ENCODE measurements at places on chromosomes 7 and 10. TPM values are rescaled to one million over a fixed set of nuclear protein-coding genes. Genes with fewer than 3 reads are reported as not detected.

DNA sequence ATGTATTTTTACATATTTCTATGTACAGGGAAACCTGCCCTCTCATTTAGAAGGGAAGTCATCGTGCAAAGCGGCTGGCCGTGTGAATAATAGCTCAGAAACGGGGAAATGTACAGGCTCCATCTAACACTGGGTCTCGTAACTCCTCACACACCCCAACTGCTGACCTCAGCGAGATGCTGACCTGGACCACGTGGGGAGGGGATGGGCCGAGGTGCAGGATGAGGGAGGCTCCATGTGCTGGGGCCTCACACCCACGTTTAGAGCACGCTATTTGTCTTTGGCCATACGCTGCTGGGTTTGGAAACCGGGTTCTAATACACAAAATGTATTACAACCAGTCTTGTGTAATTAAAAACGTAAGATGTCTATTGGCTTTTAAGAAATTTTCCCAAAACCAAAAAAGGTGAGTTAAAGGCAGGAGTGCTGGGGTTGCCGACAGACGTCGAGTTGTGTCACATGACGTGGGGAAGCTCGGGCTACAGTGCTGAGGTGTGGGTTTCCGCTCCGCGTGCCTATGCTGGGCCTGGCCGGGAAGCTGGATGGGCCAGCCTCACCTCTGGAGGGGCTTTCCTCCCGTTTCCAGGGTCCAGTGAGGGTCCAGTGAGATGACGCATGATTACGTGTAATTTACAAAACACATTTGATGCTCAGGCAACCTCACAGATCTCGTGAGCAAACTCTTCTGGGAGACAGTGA, 215.6 kb downstream of the DNAJB6 start:
- no peak for DNase-seq

MYOZ1 gene
- total RNA-seq, result 0.17 TPM

DNA sequence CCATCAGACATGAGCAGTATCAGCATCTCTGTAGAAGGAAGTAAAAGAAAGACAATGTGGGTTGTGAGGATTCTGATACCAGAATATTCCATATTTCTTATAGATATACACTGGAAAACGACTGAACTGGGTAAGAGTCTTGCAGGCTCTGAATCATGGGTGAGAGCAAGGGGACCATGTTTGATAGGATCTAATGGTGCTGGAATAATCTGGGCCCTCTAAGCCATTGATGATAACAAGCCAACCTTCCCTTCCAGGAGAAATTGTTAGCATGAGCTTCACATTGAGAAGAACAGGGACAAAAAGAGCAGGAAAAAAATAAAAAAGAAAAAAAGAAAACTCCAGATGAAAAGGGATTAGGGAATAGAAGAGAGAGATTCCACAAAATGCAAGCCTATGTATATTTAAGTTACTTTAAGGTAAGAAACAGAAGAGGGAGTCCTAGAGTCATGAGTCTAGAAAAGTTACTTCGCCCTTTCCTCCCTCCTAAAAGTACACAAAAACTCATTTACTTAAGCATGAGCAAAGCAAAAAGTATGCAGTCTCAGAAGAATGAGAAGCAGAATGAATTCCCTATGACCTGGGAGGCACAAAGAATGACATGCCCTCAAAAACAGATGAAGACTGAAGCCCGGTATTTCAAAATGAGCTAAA, 181.9 kb downstream of the TMEM26 start:
- DNase-seq, result peak; percentile 100

ANKRD26 gene
- 2.9 TPM for total RNA-seq

DNA sequence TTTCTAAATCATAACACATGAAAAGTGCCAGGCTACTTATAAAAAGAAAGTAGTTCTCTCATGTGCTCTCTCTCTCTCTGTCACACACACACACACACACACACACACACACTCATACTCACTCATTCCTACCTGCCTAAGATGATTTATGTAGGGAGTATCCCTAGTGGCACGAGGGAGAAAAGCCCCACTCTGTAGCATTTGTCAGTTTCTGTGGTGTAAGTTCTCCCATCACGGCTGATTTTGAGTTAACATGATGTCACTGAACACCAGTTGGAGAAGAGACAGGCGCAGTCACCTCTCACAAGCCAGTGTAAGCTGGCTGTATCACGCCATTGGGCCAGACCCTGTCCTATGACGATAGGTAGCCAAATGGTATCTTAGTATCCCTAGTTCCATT, 395.4 kb downstream of the SFMBT2 start:
- no peak for DNase-seq

DNA sequence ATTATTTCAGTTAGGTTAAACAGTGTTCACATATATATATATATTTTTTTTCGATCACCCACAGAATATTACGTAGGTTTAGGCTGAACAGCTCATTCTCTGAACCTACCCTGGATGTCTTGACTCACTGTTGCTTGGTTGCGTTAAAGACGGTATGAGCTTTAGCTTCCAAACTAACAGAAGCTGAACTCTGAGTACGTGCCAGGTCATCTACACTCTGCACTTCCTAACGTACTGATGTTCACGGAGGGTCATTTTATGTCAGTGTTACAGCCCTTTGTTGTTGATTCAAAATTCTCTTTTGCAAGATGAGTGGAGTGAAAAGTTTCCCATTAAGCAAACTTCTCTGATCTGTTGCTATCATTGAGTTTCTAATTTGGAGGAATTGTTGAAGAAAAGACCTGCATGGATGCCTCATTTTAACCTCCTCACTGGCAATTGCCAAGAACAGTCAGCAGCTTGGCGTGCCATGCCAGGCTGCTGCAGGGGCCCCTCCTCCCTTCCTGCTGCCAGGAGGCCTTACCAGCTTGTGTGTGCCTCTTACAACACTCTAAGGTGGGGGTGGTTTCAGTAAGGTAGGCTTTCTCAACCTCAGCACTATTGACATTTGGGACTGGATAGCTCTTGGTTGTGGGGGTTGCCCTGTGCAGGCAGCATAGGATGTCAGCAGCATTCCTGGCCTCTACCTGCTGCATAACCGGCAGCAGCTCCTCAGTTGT, 44.3 kb downstream of the INSYN2A start:
- DNase-seq, result peak; percentile 54

CXCL12 gene
- total RNA-seq, result 0.12 TPM

GRCh38 chr10:12541446-12542067, 192.2 kb downstream of the CAMK1D start:
- no peak for DNase-seq

MYO3A gene
- total RNA-seq, result not detected

NUPR2 gene
- not detected for total RNA-seq

DNA sequence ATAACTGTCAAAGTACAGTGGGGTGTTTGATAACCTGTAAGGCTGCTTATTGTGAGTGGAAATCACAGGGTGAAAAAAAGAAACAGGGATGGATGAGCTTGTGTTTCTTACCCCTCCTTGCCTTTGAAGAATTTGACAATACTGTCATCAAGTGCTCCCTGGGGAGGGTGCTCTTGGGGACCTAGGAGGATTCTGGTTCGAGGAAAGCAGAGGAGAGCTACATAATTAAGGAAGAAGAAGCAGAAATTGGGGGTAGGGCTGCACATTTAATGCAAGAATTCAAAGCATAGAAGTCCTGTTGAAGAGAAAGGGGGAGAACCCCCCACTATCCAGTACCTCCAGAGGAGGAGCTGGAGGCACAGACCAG, 208.1 kb upstream of the PHYHIPL start:
- no peak for DNase-seq

GRCh38 chr7:142598297-142598696, 151.0 kb upstream of the PRSS1 start:
- no peak for DNase-seq

GRCh38 chr10:22849077-22849805, 78.6 kb upstream of the ARMC3 start:
- no peak for DNase-seq

DNA sequence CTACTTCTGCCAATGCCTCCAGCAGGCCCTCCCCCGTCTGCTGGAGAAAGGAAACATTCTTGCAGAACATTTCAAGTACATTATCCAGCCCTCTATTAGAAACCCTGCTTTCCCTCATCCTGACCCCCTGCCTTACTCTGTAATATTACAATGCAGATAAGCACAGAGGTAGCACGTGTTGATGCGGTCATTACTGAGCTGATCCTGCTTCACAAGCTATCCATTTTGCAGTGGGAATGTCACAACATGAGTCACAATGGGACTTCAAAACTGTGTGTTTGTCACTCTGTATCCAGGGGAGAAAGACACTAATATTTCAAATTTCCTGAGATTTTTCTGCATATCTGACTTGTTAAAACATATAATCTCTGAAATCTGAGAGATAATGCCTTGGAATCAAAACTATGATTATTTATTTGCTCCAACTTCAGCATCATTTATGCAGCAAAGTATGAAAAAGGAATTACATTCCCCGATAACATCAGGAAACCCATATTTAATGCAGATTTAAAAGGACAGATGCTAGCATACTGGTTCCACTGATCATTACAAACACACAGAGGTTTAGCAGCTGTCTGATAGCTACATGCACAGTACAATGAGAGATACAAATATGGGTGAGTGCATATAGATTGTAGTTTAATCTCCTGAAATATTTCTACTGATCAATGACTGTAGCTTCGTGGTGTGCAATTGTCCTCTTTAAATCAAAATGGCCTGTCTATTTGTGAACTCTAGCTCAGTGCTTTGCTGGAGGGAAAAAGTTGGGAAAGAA, 239.7 kb downstream of the SORCS3 start:
- no peak for DNase-seq

DNA sequence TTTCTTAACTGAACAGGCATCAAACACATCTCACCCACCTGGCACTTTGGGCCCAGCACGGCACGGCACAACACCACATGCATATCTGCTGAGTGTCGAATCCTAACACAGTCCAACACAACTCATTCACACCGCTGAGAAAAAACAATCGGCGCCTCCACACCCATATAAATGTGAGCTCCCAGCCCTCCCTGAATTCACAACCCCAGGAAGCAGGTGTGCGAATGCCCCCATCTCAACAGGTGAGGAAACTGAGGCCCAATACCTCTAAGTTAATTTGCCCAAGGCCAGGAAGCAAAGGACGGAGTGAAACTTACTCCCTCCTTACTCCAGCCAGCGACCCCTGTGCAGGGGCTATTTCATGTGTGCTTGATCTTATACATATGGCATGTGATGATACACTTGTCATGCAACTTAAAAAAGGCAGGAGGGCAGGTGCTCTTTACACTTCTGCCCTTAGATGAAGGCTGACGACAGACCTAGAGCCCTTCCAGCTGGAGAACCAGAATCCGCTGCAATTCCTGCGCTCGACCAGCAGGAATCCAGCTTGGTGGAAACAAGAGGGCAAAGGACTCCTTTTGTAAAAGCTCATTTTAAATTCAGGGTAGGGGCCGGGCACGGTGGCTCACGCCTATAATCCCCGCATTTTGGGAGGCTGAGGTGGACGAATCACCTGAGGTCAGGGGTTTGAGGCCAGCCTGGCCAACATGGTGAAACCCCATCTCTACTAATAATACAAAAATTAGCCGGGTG, 116.0 kb downstream of the LARP4B start:
- no peak for DNase-seq

ACTR3C gene
- total RNA-seq, result 10.8 TPM

- DNase-seq, result peak; percentile 79
Observed at GRCh38 chr10:77837248-77837924, 89.2 kb downstream of the DLG5 start.

- DNase-seq, result no peak
Observed at GRCh38 chr10:22959950-22960349, 32.1 kb downstream of the ARMC3 start.

GRCh38 chr7:99086532-99086931, 57.4 kb downstream of the SMURF1 start:
- DNase-seq, result no peak

SPDYE16 gene
- total RNA-seq, result not detected

DNA sequence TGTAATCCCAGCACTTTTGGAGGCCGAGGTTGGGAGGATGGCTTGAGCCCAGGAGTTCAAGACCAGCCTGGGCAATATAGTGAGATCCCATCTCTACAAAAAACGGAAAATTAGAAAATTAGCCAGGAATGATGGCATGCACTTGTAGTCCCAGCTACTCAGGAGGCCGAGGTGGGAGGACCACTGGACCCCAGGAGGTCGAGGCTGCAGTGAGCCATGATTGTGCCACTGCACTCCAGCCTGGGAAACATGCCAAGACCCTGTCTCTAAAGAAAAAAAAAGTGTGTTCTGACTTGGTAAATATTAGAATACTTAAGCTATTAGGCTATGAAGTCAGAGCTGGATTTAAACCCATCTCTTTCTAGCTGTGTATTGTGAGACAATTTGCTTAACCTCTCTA, 81.0 kb upstream of the KAT6B start:
- DNase-seq, result no peak

DNA sequence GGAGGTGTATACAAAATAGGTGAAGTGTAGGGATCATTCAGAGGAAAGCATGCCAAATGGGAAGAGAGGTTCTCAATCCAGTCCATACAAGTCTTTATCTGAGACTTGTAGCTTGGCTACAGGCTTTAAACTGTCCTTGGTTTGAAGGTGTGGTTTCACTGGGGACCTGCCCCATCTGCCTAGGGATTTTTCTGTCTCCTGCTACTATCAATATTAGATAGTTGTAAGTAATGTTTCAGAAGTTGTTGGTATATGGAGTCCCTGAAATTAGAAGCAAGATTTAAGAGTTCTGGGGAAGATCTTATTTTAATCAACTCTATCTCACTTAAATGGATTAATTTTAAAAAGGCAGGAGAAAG, 100.9 kb downstream of the ANKRD7 start:
- no peak for DNase-seq

DNA sequence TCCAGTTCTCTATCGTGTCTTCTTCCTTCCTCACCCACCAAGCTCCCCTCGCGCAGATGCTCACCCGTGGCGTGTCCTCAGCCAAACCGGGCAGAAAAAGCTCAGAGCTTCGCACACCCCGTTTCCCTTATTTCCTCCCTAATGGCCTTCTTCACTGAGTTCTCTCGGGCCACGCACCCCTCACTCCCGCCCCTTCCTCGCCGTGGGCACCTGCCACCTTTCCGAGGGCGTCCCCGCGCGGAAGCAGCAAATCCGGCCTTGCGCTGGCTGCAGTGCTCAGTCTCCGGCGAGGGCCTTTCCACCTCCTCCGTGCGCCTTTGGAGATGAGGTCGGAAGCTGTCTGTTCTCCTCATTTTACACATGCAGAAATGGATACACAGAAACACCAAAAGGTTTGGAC, 12.4 kb upstream of the CALML3 start:
- DNase-seq, result no peak

DNA sequence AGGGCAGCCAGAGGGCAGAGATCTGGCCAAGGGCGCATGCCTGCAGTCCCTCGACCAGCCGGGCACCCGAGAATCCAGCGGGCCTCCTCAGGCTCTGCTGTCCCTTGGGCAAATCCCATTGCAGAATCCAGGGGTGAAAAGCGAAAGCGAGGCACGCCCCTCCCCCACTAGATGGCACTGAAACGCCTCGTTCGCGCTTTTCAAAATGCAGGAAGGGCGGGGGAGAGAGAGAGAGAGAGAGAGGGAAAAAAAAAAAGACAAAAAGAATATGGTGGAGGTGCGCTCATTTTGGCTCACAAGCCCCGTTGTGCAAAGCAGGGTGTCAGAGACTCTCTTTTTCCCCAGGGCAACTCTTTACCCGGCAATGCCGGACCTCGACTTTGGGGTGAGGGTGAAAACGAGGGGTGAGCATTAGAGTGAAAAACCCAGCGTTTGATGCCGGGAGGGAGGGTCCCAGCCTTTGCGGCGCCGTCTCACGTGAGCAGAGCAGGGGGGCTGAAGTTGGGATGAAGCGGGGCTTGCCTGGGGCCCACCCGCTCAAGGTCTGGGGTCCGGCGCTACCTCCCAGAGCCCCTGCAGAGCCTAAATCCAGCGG, 2.5 kb upstream of the TMEM178B start:
- DNase-seq, result peak; percentile 23

Data from PC-3 (cell line).